NCI-H460 (cell line): ENCODE measurements at places on chromosomes 1 and 21.

DNA sequence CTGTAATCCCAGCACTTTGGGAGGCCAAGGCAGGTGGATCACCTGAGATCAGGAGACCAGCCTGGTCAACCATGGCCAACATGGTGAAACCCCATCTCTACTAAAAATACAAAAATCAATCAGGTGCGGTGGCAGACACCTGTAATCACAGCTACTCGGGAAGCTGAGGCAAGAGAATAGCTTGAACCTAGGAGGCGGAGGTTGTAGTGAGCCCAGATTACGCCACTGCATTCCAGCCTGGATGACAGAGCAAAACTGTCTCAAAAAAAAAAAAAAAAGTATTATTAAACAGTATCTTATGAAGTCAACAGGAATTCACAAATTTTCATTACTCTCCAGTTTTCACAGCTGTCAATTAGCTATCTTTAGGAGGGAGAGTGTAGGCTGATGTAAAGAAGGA is 3.8 kb downstream of the ACBD6 start:
- no peak for DNase-seq

DNA sequence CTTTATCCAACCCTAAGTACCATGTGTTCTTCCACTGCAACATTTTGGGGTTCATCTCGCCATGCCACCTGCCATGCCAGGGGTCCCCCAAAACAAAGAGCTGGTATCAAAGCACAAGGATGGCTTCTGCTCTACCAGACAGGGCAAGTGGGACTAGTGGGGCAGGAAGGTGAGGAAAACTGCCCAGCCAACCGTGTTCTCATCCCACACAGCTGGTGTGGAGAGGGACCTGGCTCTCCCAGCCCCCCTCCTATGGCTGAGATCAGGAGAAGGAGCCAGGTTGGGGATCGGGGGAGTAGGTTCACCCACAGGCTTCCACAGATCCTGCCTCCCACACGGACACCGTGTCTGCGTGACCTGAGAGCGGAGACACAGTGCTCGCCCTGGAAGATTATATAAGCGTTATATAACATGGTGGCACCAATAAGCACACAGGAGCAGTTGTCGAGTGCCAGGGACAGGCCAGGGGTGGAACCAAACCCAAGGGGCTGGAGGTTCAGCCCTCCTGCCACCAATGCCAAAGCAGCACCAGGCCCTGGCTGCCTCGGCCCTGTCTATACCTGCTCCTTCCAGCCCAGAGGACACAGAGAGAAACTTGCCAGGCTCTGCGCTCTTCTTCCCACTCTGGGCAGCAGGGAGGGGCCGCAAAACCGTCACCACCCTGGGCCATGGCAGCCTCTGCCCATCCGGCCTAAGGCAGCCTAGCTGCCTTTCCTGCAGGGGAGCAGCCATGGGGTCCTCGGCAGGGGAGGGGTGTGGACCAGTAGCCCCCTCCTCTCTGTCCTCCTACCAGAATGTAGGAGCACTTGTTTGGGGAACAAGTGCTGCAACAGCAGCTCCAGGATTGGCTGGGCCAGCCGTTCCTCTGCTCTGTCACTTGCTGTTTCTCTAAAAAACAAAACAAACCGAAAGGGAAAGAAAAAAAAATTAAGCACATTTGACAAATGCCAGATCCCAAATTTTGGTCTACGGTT is 43.5 kb downstream of the CD34 start:
- DNase-seq, result no peak

GRCh38 chr1:51946300-51946699 is 44.2 kb downstream of the RAB3B start:
- no peak for DNase-seq

DNA sequence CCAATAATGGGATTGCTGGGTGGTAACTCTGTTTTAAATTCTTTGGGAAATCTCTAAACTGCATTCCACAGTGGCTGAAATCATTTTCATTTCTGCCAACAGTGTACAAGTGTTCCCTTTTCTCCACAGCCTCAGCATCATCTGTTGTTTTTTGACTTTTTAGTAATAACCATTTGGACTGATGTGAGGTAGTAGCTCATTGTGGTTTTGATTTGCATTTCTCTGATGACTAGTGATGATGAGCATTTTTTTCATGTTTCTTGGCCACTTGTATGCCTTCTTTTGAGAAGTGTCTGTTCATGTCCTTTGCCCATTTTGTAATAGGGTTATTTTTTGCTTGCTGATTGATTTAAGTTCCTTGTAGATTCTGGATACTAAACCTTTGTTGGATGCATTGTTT is 131.9 kb upstream of the B3GALT2 start:
- no peak for DNase-seq
